Gastroesophageal sphincter (tissue), 4 donors: ENCODE measurements at places on chromosomes 16 and 17. TPM values are rescaled to one million over a fixed set of nuclear protein-coding genes. Genes with fewer than 3 reads are reported as not detected.

DNA sequence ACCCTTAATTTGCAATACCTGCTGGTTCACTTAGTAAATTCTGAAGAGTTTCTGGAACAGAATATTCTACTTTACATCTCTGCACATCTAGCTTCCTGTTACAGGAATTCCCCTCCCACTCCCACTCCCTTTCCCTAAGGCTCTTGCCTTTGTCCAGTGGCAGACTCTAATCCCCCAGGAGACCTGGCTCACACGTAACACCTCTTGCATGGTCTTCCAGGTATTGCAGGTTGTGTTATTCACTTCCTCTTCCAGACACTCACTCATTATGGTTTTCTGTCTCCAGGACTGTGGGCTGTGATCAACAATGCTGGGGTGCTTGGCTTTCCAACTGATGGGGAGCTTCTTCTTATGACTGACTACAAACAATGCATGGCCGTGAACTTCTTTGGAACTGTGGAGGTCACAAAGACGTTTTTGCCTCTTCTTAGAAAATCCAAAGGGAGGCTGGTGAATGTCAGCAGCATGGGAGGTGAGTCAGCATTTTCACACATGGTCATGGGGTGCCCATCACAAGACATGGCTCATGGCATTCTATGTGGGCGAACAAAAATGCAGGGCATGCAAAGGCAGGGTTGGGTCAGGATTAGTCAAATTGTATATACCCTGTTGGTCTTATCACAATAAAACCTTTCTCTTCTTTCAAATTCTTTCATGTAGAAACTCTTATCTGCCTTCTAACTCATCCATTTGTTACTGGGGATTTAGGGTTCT is 35.8 kb downstream of the HSD17B2 start:
- no peak for ATAC-seq

DNA sequence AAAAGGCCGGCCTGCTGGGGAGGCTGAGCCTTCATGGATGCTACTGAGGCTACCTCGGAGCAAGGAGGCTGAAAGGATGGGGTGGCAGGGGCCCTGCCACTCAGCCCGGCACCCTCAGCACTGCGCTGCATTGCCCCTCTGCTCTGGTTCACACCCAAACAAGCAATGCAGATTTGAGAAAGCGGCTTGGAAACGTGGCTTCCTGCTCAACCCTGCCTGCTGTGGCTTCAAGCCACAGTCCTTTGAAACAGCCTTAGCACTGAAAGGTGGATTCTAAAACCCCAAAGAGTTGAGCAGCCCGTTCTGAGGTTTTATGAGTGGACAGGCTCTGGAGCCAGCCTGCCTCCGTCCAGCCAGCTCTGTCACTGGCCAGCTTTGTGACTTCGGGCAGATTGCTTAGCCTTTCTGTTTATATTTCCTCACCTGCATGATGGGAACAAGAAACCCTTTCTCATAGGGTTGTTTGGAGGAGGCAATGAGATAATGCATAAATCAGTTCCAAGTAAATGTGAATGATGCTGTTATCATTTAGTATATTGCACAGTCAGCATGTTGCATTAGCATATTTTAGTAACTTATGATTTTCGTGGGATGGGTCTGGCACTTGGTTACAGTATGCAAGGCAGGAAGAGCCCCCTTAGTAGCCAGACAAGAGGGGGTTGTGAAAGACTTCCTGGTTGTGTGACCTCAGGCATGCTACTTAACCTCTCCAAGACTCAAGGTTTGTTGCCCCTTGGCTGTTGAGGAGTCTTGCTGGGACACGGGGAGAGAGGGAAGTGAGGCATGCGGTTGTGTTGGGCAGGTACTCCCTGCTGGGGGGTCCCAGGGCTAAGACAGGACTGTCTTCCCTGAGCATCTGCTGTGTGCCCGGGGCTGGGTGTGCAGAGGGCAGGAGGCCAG is 23.6 kb downstream of the CRISPLD2 start:
- ATAC-seq, result no peak

- no peak for ATAC-seq
Measured at GRCh38 chr17:19456016-19456927, 45.2 kb downstream of the RNF112 start.

Gene CX3CL1
- total RNA-seq, result 32.2 TPM

- ATAC-seq, result peak; percentile 29
Measured at GRCh38 chr17:8126491-8127066, 2.7 kb upstream of the HES7 start.

GRCh38 chr16:522320-523096 is 5.0 kb upstream of the CAPN15 start:
- no peak for ATAC-seq

Gene TSPAN10
- 0.27 TPM for total RNA-seq

Gene DNAI2
- not detected for total RNA-seq

GRCh38 chr17:59811209-59811608 is 81.5 kb downstream of the TUBD1 start:
- ATAC-seq, result no peak

DNA sequence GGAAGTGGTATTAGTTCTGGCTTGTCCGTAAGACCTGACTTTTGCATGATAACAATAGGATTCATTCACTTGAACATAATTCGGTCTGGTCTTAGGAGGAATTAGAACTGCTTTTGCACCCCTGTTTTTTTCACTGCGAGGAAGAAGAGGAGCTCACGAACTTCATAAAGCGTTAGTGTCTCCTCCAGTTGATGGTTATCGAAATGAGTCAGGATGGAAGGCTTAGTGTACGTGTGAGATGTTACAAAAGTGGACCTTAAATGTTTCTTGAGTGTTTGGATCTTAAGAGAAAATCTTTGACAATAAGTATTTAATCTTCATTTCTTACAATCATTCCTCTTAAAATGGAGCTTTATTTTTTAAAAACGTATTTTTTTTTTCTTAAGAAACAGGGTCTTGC is 52.8 kb downstream of the USP10 start:
- ATAC-seq, result no peak

GRCh38 chr16:74743668-74744299 is 30.8 kb downstream of the FA2H start:
- peak; percentile 23 for ATAC-seq

GRCh38 chr17:28878981-28879380 is 18.6 kb downstream of the FLOT2 start:
- no peak for ATAC-seq

DNA sequence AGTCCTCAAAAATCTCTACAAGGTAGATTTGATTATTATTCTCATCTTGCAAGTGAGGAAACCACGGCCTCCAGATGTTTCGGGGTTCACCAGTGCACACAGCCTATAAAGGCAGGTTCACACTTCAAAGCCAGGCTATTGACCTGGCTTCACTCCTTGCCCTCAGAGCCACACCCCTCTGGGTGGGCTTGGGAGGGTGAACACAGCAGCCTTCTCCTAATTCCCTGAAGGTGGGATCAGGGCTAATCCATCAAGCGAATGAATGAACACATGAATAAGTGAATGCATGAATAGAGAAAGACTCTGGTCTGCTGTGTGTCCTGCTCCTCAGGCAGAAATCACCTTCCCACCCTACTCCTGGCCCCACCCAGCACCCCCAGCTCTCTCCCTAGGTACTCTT is 139.0 kb downstream of the CYLD start:
- no peak for ATAC-seq

Gene TEX14
- 0.13 TPM for total RNA-seq

DNA sequence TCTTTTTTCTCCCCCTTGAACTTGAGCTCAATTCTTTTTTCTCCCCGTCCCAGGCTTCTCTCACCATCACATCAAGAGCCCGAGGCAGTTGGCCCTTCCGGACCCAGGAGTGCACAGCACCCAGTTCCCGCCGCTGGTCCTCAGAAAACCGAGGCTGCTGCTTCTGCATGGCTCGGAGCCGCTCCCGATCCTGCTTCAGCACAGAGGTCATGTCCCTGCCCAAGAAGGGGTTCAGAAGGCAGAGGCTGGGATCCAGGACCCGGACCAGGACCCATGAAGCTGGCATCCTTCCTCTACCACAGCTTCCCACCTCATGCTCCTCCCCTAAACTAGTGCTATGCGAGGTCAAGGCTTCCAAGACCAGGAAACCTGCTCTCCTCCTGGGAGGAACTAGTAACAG is 10.5 kb downstream of the PER1 start:
- ATAC-seq, result no peak

Gene KCNJ18
- not detected for total RNA-seq

DNA sequence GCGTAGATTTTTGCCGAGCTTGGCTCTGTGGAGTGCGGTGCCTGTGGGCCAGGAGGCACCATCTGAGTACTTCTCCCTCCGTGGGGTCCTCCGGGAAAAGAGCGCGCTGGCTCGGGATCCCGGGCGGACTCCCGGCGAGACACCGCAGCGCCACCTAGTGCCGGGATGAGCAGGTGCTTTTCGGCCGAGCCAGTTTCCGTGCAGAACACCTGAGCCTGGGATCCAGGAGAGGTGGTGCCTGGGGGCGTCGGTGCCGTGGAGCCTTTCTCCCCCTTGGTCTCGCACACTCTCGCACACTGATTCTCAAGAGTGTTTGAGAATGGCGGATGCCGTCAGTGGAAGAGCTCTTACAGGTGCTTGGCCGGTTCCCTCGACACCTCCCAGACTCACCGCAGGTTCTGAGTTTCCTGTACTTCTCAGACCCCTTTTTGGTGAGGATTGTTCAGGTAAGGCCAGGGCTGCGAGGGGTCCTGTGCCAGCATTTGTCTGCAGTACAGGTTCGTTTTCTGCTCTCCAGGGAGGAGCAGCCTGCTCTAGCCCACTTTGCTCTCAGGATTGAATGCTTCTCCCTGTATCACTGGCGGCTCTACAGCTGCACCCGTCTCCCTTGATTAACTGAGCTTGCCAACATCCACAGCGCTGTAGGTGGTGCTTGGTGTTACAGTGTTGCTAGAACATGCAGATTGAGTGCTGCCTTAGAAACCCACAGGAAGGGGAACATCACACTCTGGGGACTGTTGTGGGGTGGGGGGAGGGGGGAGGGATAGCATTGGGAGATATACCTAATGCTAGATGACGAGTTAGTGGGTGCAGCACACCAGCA is 23.3 kb downstream of the TBCD start:
- ATAC-seq, result peak; percentile 66
